ENCODE measurements at places on chromosomes 13 and 19.

DNA sequence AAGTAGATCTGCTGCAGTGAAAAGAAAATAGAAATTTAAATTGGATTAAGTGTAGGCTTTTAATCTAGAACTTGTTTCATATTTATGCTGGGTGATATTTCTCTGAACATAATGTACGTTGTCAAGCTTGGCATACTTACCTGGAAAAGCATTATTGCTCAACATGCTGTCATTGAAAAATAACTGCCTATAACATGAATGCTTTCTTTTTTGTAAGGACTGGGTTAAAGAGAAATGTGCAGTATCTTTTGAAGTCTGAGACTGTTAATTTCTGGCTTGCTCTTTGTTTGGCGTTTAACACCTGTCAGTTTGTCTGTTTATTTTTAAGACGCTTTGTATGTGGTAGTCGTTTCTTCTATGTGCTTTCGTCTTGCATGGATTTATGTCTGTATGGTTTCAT lies 175.2 kb downstream of the LMO7 start:
- no peak for DNase-seq

DNA sequence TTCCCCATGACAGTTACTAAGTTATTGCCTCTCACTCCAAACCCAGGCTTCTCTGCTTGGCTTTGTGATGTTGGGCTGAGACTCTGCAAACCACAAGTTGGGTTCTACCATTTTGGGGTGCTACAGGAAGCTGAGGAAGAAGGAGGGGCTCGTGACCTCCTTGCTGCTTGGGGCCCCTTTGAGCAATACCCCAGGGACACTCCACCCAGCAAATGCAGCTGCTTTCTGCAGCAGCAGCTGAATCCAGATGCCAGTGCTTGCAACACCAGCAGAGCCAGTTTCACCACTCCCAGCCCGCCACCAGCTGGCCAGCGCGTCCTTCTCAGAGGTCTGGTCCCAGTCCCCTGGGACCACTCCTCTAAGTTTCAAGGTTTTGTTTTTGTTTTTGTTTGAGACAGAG lies 22.0 kb upstream of the UBAC2 start:
- DNase-seq, result no peak

GRCh38 chr19:47020132-47020805 lies 632 bp downstream of the NPAS1 start:
- no peak for DNase-seq

DNA sequence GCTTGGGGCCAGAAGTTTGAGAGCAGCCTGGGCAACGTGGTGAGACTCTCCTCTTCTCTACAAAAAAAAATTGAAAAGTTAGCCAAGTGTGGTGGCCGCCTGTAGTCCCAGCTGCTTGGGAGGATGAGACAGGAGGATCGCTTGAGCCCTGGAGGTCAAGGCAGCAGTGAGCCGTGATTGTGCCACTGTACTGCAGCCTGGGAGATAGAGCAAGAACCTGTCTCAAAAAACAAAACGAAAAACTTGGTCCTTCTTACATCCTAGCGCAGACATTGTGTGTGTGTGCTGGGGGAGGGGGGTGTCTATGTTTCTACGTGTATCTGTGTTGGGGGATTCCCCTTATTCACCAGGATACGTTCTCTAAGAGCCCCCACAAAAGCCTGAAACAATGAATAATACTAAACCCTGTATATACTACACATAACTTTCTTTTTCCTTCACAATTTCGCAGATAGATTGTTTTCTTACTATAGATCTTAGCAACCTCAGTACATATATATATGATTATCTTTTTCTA lies 7.9 kb downstream of the AXL start:
- no peak for DNase-seq

- peak; percentile 93 for DNase-seq
These were observed 1635.8 kb downstream of the PCDH9 start for GRCh38 chr13:65594298-65594781.

DNA sequence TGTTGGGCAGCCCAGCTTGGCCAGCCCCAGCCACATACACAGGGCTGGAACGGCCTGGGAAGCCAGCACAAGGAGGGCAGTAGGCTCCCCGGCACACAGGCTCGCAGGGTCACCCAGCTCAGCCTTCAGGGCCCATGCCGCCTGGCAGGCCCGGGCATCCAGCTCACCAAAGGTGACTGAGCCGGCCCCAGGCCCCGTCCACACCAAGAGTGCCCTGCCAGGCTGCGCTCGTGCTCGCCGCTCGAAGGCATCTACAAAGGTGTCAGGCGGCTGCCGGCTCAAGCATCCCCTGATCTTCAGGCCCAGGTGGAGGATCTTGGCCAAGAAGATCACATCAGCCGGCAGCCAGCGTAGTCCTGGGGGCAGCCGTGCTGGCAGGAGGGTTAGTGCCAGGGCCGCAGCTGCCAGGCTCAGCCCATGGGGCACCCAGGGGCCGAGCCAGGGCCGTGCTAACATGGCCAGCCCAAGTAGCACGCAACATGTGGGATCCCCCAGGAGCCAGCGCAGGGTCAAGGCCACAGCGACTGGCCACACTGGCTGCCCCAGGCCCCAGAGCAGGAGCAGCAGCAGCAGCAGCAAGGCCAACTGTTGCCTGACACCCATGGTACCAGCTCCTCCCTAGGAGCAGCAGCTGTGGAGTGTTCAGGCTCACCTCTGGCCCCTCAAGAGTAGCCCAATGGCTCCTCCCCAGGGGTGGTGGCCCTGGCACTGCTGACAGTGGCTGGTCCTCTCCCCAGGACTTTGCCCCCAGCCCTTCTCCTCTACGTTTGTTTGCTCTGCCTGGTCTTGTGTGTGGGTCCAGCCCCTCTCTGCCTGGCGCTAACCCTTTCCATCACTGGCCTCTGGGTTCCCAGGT lies at the start of gene SLC27A5:
SLC27A5 (minus strand) TSS at position 640 of the 856 bp plus-strand sequence; CDS start at position 603, 37 bp downstream.
- DNase-seq, result no peak

- DNase-seq, result no peak
These were observed at the start of gene MBOAT7 for GRCh38 chr19:54189145-54189734. TSS of gene MBOAT7 (minus strand) at chr19:54189580. CDS start at chr19:54188508, 1,072 bp downstream.

DNA sequence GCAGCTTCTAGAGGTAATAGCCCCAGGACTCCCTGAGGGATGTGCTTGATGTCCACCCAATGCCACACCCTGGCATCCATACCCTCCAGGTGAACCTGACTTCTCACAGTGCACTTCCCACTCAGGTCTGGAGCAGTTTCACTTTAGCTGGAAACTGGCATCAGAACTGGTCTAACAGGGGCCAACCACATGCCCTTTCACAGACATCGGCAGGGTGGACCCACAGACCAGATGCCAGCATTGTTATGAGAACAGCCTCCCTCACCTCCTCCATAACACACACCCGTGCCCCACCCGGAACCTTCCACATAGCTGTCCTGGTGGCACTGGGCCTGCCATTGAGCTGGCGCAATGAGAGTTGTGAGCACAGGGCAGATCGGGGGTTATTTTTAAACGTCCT lies 77.4 kb upstream of the GPR12 start:
- DNase-seq, result no peak

- no peak for DNase-seq
These were observed 221.5 kb upstream of the NBEA start for GRCh38 chr13:34720618-34721017.

DNA sequence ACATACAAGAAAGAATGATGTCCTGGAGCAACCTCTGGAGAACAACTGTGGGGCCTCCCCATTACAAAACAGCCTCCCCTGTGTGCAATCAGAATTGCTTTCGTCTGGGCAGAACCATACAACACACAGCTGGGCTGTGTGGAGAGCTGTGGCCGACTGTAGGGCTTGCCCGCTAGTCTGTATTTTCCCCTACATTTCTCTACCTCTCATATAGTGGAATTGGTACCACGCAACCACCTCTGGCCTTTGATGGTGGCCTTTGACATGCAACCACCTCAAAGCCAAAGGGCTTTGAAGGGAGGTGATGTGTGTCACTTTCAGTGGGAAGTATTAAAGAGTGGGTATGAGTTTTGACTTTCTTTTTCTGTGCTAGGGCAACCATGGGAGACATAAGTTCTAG lies 34.0 kb downstream of the GARRE1 start:
- DNase-seq, result no peak

DNA sequence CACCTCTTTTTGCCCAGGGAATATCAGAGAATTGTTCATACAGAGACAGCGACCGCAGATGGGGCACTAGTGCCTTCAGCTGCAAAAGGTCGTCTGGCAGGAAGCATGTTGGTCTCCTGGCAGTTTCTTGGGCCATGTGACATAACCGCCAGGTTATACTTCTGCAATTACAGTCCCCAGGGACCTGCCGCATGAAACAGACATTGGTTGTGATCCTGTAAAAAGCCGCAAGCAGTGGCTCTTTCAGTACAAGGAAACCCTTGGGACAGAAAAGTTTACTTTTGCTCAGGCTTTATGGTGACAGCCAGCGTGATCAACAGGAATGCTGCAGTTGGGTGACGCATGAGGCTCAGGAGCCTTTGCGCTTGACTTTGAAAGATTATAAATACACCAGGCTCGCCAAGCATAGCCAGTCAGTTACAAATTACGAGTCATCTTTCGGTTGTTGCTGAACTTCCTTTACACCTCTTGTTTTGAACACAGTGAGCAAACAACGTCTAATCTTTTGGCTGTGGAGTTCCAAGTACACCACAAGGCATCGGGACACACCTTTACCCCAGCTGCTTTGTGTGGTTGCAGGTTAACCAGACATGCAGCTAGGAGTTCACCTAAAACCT lies 50.5 kb upstream of the UBE2L5 start:
- DNase-seq, result peak; percentile 36

DNA sequence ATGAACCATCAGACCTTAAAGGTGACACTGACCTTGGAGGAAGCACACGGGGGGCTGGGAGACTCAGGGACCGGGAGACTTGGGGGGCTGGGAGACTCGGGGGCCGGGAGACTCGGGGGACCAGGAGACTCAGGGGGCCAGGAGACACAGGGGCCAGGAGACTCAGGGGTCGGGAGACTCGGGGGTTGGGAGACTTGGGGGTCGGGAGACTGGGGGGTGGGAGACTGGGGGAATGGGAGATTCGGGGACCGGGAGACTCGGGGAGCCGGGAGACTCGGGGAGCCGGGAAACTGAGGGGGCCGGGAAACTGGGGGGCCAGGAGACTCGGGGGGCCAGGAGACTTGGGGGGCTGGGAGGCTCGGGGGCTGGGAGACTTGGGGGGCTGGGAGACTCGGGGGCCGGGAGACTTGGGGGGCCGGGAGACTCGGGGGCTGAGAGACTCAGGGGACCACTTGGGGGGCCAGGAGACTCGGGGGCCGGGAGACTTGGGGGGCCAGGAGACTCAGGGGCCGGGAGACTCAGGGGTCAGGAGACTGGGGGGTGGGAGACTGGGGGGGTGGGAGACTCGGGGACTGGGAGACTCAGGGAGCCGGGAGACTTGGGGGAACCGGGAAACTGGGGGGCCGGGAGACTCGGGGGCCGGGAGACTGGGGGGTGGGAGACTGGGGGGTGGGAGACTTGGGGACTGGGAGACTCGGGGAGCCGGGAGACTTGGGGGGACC lies 62.9 kb downstream of the RASA3 start:
- DNase-seq, result no peak

- no peak for DNase-seq
These were observed 6.1 kb upstream of the CLEC4G start for GRCh38 chr19:7738023-7738422.

DNA sequence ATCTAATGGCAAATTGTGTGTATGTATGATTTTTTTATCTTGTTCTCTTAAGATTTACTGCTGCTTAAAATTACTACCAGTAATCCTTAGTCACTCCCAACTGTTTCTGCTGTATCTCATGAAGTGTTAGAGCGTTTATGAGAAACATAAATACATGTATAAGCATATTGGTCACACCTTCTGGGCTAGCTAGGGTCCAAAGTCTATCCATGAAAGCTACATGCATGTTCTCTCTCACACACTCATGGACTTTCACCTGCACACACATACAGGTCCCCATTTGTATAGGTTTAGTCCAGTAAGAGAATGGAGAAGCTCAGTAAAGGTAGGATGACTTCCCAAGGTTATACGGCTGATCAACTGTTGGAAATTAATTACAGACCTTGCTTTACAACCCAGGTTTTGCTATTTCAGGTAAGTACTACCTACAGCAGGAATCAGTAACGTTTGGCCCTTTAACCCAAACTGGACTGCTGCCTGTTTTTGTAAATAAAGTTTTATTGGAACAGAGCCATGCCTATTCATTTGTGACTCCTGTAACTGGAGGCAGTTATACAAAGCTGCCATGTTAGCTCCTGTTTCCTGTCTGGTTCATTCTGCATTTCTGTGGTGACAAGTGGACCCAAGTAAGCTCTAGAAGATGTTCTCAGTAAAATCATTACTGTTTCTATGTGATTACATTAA lies 15.3 kb downstream of the METTL21C start:
- no peak for DNase-seq

DNA sequence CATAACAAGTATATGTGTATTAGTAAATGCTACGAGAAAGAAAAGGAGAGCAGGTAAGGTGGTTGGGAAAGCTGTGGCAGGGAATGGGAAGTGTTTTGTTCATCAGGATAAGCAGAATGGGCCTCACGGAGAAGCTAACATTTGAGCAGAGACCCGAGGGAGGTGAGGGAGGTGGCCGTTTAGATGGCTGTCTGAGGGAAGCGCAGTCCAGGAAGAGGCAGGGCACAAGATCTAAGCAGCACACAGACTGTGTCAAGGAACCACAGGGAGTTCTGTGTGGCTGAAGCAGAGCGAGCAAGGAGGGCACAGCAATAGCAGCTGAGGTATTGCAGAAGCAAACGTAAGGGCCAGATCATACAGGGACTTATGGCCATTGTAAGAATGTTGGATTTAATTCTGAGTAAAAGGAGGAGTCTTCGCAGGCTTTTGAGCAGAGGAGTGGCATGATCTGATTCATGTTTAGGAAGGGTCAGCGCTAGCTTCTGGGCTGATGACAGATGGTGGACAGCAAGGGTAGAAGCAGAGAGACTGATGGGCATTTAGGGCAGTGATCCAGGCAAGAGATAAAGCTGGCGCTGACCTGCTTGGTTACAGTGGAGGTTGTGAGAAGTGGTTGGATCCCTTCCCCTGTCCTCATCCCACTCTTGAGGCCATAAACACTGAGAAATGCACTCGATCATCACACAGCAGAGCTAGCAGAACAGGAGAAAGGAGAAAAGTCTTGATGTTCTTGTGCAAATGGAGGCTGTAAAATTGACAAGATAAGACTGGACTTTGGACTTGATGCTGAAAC lies 199.9 kb downstream of the LACC1 start:
- DNase-seq, result no peak

- DNase-seq, result no peak
These were observed 11.1 kb downstream of the CKM start for GRCh38 chr19:45311621-45312020.

DNA sequence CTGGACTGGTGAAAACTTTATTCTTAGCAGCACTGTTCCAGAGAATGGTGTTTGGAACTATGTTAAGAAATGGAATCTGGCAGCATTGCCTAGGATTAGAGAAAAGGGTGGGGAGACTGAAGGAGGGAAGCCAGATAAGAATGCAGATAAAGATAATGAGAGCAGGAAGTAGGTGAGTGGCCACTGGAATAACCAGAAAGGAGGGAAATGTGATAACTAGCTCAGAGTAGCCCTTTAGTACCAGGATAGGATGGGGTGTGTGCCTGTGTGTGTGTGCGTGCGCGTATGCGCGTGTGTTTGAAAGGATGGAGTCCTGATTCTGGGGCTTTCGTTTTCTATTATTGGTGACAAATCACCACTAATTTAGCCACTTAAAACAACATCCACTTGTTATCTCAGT lies 33.4 kb upstream of the FRY start:
- DNase-seq, result no peak
